ENCODE measurements at places on chromosomes 2 and 18. TPM values are rescaled to one million over a fixed set of nuclear protein-coding genes. Genes with fewer than 3 reads are reported as not detected.

- H3K27ac ChIP-seq: no peak overlapping the region
- H3K27me3 ChIP-seq: peaks cover 48% of the 10 kb centered on the region
- no peak overlapping the region for H3K4me3 ChIP-seq
- no peaks in the 10 kb centered on the region for H3K36me3 ChIP-seq
- H3K4me1 ChIP-seq: no peaks in the 10 kb centered on the region
Measured at GRCh38 chr2:217593732-217594131, 409.1 kb downstream of the TNS1 start.

- H3K27me3 ChIP-seq: no peaks in the 10 kb centered on the region
- H3K36me3 ChIP-seq: no peaks in the 10 kb centered on the region
- no peak overlapping the region for H3K4me3 ChIP-seq
- no peak for DNase-seq
Measured at GRCh38 chr2:53512071-53512826, 255.4 kb upstream of the CHAC2 start.

DNA sequence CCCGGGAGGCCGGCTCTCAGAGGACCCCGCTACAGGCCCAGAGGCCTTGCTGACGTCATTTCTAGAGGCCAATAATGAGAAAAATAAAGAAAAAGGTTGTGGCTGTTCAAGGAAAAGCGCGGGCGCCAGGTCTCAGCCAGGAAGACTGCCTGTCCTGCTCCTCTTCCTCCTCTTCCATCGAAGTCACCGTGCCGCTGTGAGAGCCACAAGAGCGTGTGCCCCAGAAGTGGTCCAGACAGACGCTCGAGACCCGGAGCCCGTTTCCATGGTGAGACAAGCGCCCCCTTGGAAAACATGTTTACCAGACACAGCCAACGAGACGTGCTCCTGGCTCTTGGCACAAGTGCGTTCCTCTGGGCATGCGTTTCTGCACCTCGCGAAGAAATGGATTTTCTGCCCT, 210.5 kb downstream of the HDAC4 start:
- no peaks in the 10 kb centered on the region for H3K27me3 ChIP-seq
- no peaks in the 10 kb centered on the region for H3K36me3 ChIP-seq
- no peak overlapping the region for H3K27ac ChIP-seq
- no peak overlapping the region for H3K4me3 ChIP-seq
- H3K4me1 ChIP-seq: no peaks in the 10 kb centered on the region

DNA sequence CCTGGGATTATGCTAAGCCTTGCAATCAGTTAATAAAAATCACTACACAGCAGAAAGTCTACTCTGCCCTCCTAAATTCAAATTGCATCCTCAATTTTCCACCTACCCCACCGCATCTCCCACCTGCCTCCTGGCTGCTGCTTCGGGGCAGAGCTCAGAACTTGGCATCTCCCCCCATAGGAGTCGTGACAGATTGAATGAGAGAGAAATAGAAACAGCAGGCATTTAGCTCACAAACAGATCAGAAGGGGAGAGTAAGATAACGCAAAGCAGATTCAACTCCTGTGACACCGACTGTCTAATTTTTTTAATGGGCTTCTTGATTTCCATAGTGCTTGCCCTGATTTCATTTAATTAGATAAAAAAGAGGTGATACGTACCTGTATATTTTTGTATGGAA, 24.7 kb upstream of the LRRC30 start:
- H3K36me3 ChIP-seq: no peaks in the 10 kb centered on the region
- H3K4me1 ChIP-seq: no peaks in the 10 kb centered on the region
- no peak for DNase-seq
- no peaks in the 10 kb centered on the region for H3K27me3 ChIP-seq
- H3K27ac ChIP-seq: no peak overlapping the region

- H3K36me3 ChIP-seq: no peaks in the 10 kb centered on the region
- peaks cover 22% of the 10 kb centered on the region for H3K27me3 ChIP-seq
- no peak for DNase-seq
- H3K4me3 ChIP-seq: no peak overlapping the region
- H3K27ac ChIP-seq: no peak overlapping the region
- peaks cover 6% of the 10 kb centered on the region for H3K4me1 ChIP-seq
Measured at GRCh38 chr2:196354186-196354585, 182.8 kb upstream of the STK17B start.

DNA sequence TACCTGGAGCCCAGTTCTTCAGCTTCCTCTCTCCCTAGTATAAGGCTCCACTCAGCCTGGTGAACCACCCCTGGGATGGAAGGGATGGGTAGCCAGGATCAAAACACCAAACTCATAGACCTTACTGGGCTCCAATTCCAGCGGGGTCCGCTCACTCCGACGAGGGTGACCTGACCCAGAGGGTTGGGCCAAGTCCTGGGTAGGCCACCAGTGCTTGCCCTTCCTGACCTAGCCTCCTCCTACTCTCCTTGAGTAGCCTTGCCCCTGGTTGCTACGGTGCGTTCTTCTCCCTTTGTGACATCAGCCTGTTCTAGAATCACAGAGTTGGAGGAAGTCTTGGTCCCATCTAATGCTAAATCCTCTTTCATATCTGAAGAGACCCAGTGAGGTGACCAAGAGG, 537 bp upstream of the STAT4 start:
- H3K4me3 ChIP-seq: peak overlapping the region; percentile 87
- H3K36me3 ChIP-seq: peaks cover 23% of the 10 kb centered on the region
- DNase-seq: no peak
- H3K4me1 ChIP-seq: peaks cover 77% of the 10 kb centered on the region
- H3K27ac ChIP-seq: peak overlapping the region; percentile 88

- no peak overlapping the region for H3K4me3 ChIP-seq
- no peak overlapping the region for H3K27ac ChIP-seq
- H3K36me3 ChIP-seq: no peaks in the 10 kb centered on the region
- no peak for DNase-seq
Measured at GRCh38 chr2:72129681-72130340, 17.9 kb downstream of the CYP26B1 start.

GRCh38 chr2:149438330-149438960, 108.1 kb downstream of the LYPD6 start:
- no peak overlapping the region for H3K27ac ChIP-seq
- H3K36me3 ChIP-seq: no peaks in the 10 kb centered on the region
- H3K4me3 ChIP-seq: no peak overlapping the region
- no peak for DNase-seq
- no peaks in the 10 kb centered on the region for H3K4me1 ChIP-seq

GRCh38 chr18:37484983-37485834, 80.4 kb downstream of the CELF4 start:
- no peak overlapping the region for H3K4me3 ChIP-seq
- peaks cover 56% of the 10 kb centered on the region for H3K27me3 ChIP-seq
- no peak for DNase-seq
- no peak overlapping the region for H3K27ac ChIP-seq

DNA sequence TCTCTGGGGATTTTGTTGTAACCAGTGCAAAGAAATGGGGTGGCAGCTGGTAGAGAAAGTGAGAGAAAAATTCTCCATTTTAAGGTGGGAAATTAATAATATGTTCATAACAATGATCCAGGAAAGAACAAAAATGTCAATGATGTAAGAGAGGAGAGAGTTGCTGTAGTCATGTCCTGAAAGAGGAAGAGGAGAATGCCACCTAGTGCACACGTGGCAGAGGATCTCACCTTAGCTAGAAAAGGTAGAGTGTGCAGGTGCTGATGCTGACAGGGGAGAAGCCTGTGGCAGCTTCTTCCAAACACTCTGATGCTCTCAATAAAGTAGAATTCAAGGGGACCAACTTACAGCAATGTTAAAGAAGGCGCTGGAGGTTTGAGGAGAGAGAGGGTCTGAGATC, 282.9 kb upstream of the PKDCC start:
- no peak overlapping the region for H3K4me3 ChIP-seq
- no peaks in the 10 kb centered on the region for H3K36me3 ChIP-seq
- DNase-seq: no peak
- H3K4me1 ChIP-seq: no peaks in the 10 kb centered on the region
- H3K27me3 ChIP-seq: peaks cover 9% of the 10 kb centered on the region

The NDC80 gene
- total RNA-seq: 52.3 TPM

The ANKRD62 gene
- not detected for total RNA-seq

The CCL20 gene
- total RNA-seq: not detected

The NTSR2 gene
- not detected for total RNA-seq

The ABHD1 gene
- total RNA-seq: 0.25 TPM

All from natural killer cell treated with Interleukin-12 subunit alpha and Interleukin-12 subunit beta and Interleukin-15 and Interleukin-18, amount 100 ng/mL, for 72 hours (primary cell).